ENCODE measurements at places on chromosomes 16 and 17. TPM values are rescaled to one million over a fixed set of nuclear protein-coding genes. Genes with fewer than 3 reads are reported as not detected.
A peak's percentile ranks its signal among the peaks of the same experiment; 100 is the strongest.

DNA sequence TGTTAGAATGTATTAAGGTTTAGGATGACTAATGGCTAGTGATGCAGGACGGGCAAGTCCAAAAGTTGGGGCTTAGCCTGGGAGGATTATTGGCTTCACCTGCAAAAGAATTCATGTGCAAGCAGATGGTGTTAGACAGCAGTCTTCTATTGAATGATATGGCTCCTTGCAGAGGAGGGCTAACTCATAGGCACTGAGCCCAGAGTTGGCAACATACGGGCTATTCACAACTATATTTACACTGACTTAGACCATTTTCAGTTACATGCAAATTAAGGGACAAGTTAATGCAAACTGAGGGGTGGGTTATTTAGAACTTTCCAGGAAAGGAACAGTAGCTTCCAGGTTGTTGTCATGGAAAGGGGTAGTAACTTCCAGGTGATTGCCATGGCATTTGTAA is 1017.1 kb upstream of the EEF2KMT start:
- H3K4me3 ChIP-seq = no peak overlapping the region
- DNase-seq = no peak
- no peaks in the 10 kb centered on the region for H3K36me3 ChIP-seq
- H3K27ac ChIP-seq = no peak overlapping the region

DNA sequence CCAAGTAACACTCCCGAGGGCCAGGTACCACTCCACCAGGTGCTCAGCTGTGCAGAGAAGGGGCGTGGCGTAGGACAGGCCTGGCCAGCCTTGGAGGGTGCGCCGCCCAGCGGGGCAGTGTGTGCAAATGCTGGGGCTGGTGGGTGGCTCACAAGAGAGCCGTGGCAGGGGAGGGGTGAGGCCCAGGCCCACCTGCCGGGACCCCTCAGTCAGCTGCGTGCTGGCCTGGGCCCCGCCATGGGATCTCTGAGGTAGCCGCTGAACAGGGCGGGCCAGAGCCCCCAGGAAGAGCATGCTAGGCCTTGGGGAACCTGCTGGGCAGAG is 8.8 kb downstream of the TPSG1 start:
- H3K4me1 ChIP-seq = no peaks in the 10 kb centered on the region
- H3K4me3 ChIP-seq = no peak overlapping the region
- H3K27ac ChIP-seq = no peak overlapping the region
- DNase-seq = no peak
- no peaks in the 10 kb centered on the region for H3K36me3 ChIP-seq
- H3K27me3 ChIP-seq = no peaks in the 10 kb centered on the region

GRCh38 chr17:55454906-55455474 is 33.4 kb upstream of the MMD start:
- H3K27ac ChIP-seq = no peak overlapping the region
- no peaks in the 10 kb centered on the region for H3K27me3 ChIP-seq
- H3K4me3 ChIP-seq = no peak overlapping the region
- no peaks in the 10 kb centered on the region for H3K4me1 ChIP-seq
- no peak for DNase-seq

- H3K36me3 ChIP-seq = no peaks in the 10 kb centered on the region
- no peaks in the 10 kb centered on the region for H3K27me3 ChIP-seq
- H3K27ac ChIP-seq = no peak overlapping the region
- peaks cover 2% of the 10 kb centered on the region for H3K4me1 ChIP-seq
- H3K4me3 ChIP-seq = no peak overlapping the region
Observed at GRCh38 chr17:81902653-81903414, 796 bp downstream of the NPB start.

DNA sequence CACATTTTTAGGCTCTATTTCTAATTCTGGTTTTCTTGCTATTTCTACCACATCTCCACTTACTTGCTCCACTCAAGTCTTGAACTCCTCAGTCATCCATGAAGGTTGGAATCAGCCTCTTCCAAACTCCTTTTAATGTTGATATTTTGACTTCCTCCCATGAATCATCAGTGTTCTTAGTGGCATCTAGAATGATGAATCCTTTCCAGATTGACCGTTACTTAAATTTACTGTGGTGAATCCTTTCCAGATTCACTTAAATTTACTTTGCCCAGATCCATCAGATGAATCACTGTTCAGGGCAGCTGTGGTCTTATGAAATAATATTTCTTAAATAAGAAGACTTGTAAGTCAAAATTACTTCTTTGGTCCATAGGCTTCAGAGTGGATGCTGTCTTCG is 32.4 kb downstream of the CLTC start:
- DNase-seq = no peak
- no peak overlapping the region for H3K27ac ChIP-seq

DNA sequence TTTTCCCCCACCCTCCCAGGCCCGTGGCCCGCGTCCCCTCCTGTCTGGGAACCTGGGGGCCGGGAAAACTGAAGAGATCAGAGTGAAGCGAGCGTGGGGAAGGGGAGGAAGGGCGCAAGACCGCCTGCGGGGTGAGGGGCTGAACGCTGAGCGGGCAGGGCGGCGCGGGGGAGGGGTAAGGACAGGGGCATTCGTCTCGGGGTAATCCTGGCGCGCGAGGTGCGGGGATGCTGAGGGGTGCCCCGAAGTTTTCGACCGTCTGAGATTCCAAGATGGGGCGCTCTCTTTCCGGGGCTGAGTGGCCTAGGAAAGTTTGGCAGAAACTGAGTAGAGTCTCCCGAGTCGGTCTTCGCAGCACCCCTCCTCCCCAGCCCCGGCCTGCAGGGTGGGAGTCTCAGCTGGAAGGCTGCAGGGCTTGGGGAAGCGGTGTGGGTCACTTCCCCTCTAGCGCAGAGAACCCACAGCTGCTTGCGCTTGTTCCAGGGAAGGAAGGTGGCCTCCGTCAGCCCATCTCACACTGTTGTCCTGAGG is 555 bp downstream of the TTYH2 start:
- H3K4me1 ChIP-seq = peaks cover 11% of the 10 kb centered on the region
- H3K27ac ChIP-seq = no peak overlapping the region
- no peaks in the 10 kb centered on the region for H3K36me3 ChIP-seq

- peaks cover 10% of the 10 kb centered on the region for H3K4me1 ChIP-seq
- no peaks in the 10 kb centered on the region for H3K27me3 ChIP-seq
- no peaks in the 10 kb centered on the region for H3K36me3 ChIP-seq
Observed at GRCh38 chr16:78768226-78768625, 668.8 kb downstream of the WWOX start.

GRCh38 chr16:3012828-3013420 is at the start of gene CLDN9:
Gene CLDN9, plus strand, starts transcription at chr16:3012923. Its CDS starts 440 bp downstream, at chr16:3013363.
- H3K36me3 ChIP-seq = no peaks in the 10 kb centered on the region
- no peak within 1 kb of the TSS for H3K4me3 ChIP-seq
- no peaks in the 10 kb centered on the region for H3K4me1 ChIP-seq
- no peaks in the 10 kb centered on the region for H3K27me3 ChIP-seq

- H3K27ac ChIP-seq = no peak overlapping the region
- DNase-seq = no peak
- no peaks in the 10 kb centered on the region for H3K27me3 ChIP-seq
- H3K4me3 ChIP-seq = no peak overlapping the region
Observed at GRCh38 chr17:9850151-9850550, 24.4 kb downstream of the GLP2R start.

- no peaks in the 10 kb centered on the region for H3K27me3 ChIP-seq
- no peak overlapping the region for H3K4me3 ChIP-seq
- H3K27ac ChIP-seq = no peak overlapping the region
- no peak for DNase-seq
Observed at GRCh38 chr17:2312736-2313135, 9.0 kb downstream of the SRR start.

GRCh38 chr16:30052671-30053372 is 12.7 kb upstream of the ALDOA start:
- H3K4me1 ChIP-seq = peaks cover 3% of the 10 kb centered on the region
- no peaks in the 10 kb centered on the region for H3K36me3 ChIP-seq
- H3K27me3 ChIP-seq = no peaks in the 10 kb centered on the region
- peak; percentile 95 for DNase-seq

DNA sequence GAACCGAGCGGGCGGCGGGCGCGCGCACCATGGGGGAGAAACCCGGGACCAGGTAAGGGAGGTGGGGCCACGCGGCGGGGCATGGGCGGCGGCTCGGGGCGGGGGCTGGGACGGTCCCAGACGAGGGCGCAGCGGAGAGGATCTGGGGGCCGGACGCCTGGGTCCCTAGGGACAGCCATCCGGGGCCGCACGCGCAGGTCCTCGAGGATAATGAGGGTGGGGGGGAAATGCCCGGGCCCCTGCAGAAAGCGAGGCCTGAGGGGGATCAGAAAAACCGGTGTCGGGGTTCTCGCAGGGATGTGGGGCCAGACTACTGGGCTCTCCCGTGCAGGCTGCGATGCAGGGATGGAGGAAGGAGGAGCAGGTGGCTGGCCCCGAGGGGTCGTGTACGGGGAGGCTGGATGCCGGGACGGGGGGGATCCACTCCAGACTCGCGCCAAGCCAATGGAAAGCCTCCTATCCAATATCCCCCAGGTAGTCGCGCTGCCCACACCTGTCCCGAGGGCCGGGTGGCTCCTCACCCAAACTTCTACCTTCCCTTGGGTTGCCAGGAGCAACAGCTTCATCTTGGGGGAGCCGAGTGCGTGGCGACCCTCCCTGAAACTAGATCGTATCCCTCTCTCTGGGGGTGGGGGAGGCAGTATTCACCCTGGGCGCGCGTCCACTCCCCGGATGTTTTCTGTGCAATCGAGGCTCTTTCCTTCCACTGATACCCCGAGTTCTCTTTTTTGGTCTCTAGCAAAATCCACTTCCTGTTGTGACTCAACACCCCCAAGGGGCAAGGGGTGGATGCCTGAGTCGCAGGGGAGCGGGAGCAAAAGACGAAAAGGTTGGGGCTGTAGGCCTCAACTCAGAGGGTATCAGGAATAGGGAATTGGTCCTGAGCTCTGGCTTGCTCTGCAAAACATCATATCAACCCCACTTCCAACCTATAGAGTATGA is 532 bp downstream of the ARRB2 start:
- H3K36me3 ChIP-seq = no peaks in the 10 kb centered on the region
- H3K4me1 ChIP-seq = peaks cover 3% of the 10 kb centered on the region
- H3K4me3 ChIP-seq = peak overlapping the region; percentile 88
- no peaks in the 10 kb centered on the region for H3K27me3 ChIP-seq
- H3K27ac ChIP-seq = peak overlapping the region; percentile 63

DNA sequence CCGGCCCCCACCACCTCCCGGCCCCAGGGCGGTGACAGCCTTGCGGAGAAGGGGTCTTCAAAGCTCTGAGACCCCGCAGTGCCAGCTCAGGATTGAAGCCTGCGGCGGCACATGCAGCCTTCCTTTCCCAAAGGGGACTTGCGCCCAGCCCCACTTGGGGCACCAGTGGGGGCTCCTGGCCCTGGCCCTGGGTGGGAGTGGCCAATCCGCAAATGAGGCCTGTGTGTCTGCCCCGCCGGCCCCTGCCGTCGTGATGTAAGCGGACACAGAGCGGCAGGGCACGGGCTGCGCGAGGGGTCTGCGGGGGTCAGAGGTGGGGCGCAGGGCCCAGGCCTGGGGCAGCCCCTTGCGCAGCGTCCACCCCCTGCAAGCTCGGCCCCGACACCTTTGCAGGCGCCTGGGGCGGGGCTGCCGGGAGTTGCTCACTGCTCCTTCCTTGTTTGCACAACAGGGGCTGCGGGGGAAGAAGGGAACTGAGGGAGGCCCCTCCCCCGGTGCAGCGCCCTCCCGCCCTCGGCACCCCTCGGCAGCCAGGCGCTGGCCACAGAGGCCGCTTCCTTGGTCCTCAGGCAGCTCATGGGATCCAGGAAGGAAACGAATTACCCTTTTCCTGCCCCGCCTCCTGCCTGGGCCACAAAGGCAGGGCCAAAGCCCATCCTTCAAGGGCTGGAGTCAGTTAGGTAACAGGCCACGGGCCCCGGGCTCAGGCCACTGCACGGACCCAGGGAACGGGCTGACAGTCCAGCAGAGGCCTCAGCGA is 2.9 kb downstream of the SLC16A3 start:
- H3K27ac ChIP-seq = peak overlapping the region; percentile 80
- no peaks in the 10 kb centered on the region for H3K27me3 ChIP-seq
- H3K36me3 ChIP-seq = no peaks in the 10 kb centered on the region
- peak; percentile 76 for DNase-seq

DNA sequence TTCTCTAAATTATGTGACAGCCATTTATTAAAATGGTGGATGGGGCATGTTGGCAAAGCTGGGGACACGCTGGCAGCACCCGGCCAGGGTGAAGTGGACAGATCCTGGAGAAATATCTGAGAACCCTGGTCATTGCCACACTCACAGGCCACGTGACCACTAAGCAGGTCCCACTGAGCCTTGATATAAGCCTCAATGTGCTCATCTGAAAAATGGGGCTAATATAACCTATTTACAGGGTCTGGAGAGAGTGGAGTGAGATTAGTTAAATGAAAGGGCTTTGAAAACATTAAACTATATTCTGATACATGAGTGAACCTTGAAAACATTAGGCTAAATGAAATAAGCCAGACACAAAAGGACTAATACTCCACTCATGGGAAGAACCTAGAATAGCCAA is 108.9 kb downstream of the RBFOX3 start:
- no peaks in the 10 kb centered on the region for H3K27me3 ChIP-seq
- H3K36me3 ChIP-seq = no peaks in the 10 kb centered on the region
- H3K4me1 ChIP-seq = no peaks in the 10 kb centered on the region
- H3K27ac ChIP-seq = no peak overlapping the region

DNA sequence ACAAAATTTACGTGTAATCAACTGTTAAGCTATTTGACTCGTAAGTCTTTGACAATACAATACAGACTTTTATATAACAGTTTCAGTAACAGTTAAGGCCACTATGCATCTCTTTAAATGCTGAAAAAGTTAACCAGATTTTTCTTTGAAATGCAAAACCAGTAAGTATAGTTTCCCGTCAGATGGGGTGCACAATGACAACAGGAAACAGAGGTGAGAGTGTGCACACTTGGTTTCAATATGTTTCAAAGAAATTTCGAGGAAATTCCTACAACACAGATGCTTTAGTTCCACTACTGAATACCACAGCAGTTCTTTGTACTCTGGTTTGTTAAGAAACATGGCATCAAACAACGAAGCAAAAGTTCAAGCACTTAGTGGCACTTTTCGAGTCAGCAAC is 48.4 kb downstream of the RNF157 start:
- DNase-seq = no peak
- H3K4me3 ChIP-seq = no peak overlapping the region
- no peaks in the 10 kb centered on the region for H3K36me3 ChIP-seq
- H3K27me3 ChIP-seq = no peaks in the 10 kb centered on the region

- no peaks in the 10 kb centered on the region for H3K27me3 ChIP-seq
- DNase-seq = no peak
- H3K4me3 ChIP-seq = no peak overlapping the region
- H3K27ac ChIP-seq = peak overlapping the region; percentile 30
- no peaks in the 10 kb centered on the region for H3K36me3 ChIP-seq
Observed at GRCh38 chr16:49828533-49829267, 27.2 kb downstream of the ZNF423 start.

- peak; percentile 22 for DNase-seq
- H3K27me3 ChIP-seq = no peaks in the 10 kb centered on the region
Observed at GRCh38 chr17:42937712-42938596, 26.3 kb downstream of the AARSD1 start.

- no peak overlapping the region for H3K27ac ChIP-seq
- no peaks in the 10 kb centered on the region for H3K36me3 ChIP-seq
- H3K27me3 ChIP-seq = no peaks in the 10 kb centered on the region
- peak; percentile 20 for DNase-seq
Observed at GRCh38 chr16:84471316-84471715, 33.1 kb downstream of the MEAK7 start.

- no peaks in the 10 kb centered on the region for H3K36me3 ChIP-seq
- no peaks in the 10 kb centered on the region for H3K27me3 ChIP-seq
- no peak within 1 kb of the TSS for H3K27ac ChIP-seq
Observed at GRCh38 chr17:81166033-81166492, at the start of gene AATK. Gene AATK, minus strand, starts transcription at chr17:81166221. Its CDS starts 229 bp downstream, at chr17:81165992.

The UTS2R gene
- total RNA-seq = not detected

The HELZ gene
- total RNA-seq = 52.5 TPM

The CDRT4 gene
- total RNA-seq = 4.1 TPM

The JPH3 gene
- total RNA-seq = not detected

The DHRS7C gene
- not detected for total RNA-seq

The SPNS3 gene
- not detected for total RNA-seq

The RNF157 gene
- 1.4 TPM for total RNA-seq

The SLFN14 gene
- total RNA-seq = not detected

The KIF2B gene
- total RNA-seq = not detected

The G6PC1 gene
- not detected for total RNA-seq

The KRTAP1-4 gene
- not detected for total RNA-seq

The TBC1D3K gene
- total RNA-seq = not detected

The SOCS7 gene
- total RNA-seq = 19.6 TPM

The KRTAP2-3 gene
- not detected for total RNA-seq
